ENCODE measurements at places on chromosomes 2 and 18.

- DNase-seq = no peak
Measured at GRCh38 chr2:82896117-82896516, 1563.0 kb downstream of the SUCLG1 start.

DNA sequence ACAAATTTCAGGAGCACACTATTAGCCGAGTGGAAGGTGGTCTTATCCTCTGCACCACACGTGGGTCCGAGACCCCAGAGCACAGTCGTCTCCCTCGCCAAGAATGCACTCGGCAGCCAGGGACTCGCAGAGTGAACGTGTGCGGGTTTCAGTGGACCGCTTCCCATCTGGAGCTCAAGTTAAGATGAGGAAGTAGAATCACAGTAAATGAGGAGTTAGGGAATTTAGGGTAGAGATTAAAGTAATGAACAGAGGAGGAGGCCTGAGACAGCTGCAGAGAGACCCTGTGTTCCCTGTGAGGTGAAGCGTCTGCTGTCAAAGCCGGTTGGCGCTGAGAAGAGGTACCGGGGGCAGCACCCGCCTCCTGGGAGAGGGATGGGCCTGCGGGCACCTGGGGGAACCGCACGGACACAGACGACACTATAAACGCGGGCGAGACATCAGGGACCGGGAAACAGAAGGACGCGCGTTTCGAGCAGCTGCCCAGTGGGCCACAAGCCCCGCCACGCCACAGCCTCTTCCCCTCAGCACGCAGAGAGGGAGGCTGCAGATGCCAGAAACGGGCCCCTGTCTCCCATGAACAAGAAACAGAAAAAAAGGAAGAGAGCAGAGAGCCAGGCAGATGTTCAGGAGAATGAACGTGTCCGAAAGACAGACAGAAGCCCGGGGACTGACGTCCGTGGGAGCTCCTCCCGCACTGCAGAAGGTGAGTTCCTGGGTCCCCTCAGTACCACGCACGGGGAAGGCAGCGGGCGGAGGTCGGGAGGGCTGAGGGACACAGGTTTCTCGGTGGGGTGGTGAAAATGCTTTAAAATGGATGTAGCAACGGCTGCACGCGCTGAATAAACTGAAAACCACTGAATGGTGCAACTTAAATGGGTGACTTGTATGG is 5.4 kb upstream of the KCNG2 start:
- DNase-seq = no peak

DNA sequence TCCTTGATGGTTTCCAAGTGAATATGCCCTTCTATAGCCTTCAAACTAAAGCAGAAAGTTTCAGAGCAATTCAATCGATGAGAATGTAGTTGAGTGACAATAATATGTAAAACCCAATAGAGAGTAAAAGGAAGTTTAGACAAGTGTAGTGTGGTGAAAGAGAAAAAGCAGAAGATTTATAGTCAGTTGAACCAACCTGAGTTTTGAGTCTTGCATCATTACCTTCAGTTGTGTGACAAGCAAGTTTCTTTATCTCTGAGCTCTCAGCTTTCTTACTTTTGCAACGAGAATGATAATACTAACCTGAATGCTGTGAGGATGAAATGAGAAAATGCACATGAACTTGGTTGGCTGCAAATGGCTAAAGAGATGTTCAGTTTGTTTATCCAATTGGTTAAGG is 40.6 kb upstream of the TMEM247 start:
- no peak for DNase-seq

- no peak for DNase-seq
Measured at GRCh38 chr18:7165846-7166393, 48.3 kb upstream of the LAMA1 start.

- peak; percentile 9 for DNase-seq
Measured at GRCh38 chr2:10452956-10453904, 5.1 kb upstream of the ODC1 start.

DNA sequence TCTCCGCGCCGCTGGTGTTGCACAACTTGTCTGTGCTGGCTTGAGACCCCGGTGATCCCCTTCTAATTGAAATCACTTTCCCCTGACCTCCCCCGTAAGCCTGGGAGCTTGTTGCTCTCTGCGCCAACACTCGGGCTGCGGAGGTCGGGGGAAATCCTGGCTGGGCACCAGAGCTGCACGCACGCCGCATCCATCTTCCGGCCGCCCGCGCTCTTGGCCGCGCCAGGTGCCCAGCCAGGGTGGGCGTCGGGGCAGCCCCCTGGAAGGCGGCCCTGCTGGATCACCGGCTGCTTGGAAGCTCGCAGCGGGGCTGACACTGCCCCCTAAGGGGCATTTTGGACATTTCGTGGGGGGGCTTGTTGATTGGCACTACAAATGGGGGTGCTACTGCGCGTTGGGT is 280.3 kb upstream of the SKOR2 start:
- no peak for DNase-seq

DNA sequence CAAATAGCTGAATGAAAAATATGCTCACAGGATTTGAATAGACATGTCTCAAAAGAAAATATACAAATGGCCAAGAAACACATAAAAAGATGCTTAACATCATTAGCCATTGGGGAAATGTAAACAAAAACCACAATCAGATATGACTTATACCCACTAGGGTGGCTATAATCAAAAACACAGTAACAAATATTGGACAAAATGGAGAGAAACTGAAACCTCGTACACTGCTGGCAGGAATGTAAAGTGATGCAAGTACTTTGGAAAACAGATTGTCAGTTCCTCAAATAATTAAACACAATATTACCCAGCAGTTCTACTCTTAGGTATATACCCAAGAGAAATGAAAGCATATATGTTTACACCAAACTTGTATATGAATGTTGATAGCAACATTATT is 213.0 kb downstream of the PHLPP1 start:
- no peak for DNase-seq

GRCh38 chr2:172009823-172010222 is 10.1 kb downstream of the METAP1D start:
- no peak for DNase-seq

GRCh38 chr2:126777620-126777978 is 121.1 kb upstream of the TEX51 start:
- no peak for DNase-seq

- no peak for DNase-seq
Measured at GRCh38 chr2:33265584-33266338, 210.7 kb upstream of the RASGRP3 start.

DNA sequence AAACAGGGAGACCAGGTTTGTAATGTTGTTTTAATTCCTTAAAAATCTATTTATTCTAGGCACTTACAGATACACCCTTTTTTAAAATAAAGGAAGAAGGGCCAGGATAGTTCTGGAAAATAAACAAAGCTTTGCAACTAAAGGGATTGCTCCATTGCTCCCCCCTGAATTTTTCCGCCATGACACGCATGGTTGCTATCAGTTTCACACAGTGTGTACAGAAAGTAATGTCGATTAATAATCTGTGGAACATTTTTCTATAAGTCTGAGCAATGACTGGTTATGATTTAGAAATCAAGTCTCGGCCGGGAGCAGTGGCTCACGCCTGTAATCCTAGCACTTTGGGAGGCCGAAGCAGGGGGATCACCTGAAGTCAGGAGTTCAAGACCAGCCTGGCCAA is 90.8 kb downstream of the GAREM1 start:
- no peak for DNase-seq

DNA sequence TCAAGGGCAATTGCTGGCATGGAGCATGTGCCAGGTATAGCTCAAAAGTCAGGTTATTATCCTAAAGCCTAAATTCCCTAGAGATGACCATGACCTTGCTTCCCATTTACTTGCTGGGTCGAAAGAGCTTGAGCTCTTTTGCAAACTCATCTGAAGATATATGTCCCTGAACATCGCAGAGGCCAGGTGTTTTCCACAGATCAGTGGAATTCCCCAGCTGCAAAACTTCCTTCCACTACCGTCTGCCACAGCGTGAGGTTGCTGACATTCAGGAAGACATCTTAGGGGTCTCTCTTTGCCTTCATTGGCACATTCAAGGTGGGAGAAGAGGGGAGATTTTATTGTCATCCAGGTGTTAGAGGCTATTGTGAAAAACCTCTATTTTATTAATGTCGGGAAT is 171.0 kb downstream of the MIB1 start:
- no peak for DNase-seq

GRCh38 chr2:25290811-25291495 is 50.8 kb downstream of the DNMT3A start:
- DNase-seq = no peak

DNA sequence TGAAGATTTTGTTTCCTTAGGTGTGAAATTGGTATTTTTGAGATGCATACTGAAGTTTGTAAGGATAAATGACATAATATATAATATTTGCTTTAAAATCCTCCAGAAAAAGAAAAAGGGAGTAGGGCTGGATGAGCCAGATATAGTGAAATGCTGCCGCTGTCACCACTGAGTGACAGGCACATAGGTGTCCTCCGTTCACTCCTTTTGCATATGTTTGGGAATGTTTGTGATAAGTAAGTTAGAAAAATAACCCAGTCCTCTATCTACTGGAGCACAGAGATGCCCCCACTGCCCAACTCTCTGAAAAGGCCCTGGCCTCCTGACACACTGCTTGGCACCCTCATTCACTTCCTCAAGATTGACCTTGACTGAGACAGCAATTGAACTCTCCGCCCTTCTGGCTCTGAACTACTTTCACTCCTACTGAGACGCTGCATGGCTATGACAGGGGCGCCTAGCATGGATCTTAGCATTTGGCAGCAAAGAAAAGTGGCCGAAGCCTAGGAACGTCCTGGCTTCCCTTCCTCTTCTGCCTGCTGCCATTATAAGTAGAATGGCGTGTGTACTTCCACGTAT is 10.1 kb downstream of the ID2 start:
- DNase-seq = no peak

GRCh38 chr2:47282621-47283272 is 120.2 kb upstream of the MSH2 start:
- DNase-seq = no peak

- no peak for DNase-seq
Measured at GRCh38 chr18:49723648-49724180, 89.6 kb downstream of the ACAA2 start.

GRCh38 chr2:204948024-204948763 is 402.9 kb downstream of the PARD3B start:
- no peak for DNase-seq

- no peak for DNase-seq
Measured at GRCh38 chr2:177271981-177272666, 7.6 kb upstream of the NFE2L2 start.

- no peak for DNase-seq
Measured at GRCh38 chr2:158325782-158326340, 130.7 kb downstream of the CCDC148 start.

DNA sequence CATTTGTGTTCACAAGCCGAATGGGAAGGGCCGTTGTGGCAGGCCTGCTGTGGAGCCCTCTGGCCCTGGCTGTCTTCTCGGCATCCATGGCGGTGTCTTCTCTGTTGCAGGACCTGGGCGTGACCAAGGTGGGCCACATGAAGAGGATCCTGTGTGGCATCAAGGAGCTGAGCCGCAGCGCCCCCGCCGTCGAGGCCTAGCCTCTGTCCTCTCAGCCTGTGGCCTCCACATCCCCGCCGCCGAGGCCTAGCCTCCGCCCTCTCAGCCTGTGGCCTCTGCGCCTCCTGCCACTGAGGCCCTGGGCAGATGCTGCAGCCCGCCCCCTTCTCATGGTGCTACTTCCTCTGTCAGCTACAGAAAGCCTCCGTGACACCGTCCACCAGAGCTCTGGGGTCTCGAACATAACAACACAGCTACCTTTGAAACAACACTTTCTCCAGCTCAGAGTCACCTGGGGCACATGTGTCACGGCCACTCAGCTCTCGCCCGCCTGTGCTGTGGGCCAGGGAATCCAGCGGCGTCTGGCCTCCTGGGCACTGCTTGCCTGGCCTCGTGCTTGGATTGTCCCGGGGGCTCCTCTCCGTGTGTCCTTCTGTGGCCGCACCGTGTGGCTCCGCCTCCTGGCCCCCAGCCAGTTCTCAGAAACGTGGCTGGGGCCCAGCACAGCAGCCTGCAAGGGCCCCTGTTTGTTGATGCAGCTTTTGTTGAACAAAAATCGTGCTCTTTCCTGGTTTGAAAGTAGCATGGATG is 97.1 kb downstream of the USP40 start:
- DNase-seq = no peak
